ENCODE measurements at places on chromosomes 4 and X.

DNA sequence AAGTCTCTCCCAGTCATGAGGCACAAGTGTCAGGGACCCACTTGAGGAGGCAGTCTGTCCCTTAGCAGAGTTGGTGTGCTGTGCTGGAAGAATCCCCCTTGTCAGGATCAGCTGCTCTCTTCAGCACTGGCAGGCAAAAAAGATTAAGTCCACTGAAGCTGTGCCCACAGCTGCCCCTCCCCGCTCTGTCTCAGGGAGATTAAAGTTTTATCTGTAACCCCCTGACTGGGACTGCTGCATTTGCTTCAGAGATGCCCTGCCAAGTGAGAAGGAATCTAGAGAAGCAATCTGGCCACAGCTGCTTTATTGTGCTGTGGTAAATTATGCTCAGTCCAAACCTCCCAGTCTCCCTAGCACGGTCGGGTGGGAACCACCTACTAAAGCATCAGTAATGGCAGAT is 37.4 kb upstream of the HEPH start:
- DNase-seq, result no peak

DNA sequence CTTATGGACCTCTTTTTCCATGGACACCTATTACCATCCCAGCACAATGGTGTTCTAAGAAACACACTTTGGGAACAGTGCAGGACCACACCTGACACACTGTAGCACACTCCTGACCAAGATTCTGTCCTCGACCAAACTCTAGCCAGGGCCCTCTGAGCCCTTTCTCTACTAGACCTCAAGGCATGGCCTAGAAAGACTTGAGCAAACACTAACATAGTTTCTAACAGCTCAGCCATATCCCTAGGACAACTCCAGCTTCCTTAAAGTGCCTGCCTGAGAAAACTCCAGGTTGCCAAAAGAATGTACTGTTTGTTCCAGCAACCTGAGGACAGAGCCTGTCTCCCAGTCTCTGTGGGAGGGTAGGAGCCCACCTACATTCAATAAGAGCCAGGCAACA is 48.3 kb downstream of the QDPR start:
- DNase-seq, result no peak

- DNase-seq, result peak; percentile 16
These were observed 77.8 kb upstream of the SH3RF1 start for GRCh38 chr4:169348541-169348940.

GRCh38 chr4:71206763-71207162 is 132.1 kb upstream of the SLC4A4 start:
- DNase-seq, result no peak

- no peak for DNase-seq
These were observed 23.3 kb upstream of the NDP start for GRCh38 chrX:43996491-43996890.

- peak; percentile 74 for DNase-seq
These were observed 31.5 kb upstream of the IL21 start for GRCh38 chr4:122652379-122652778.

GRCh38 chr4:33930497-33930896 is 2313.8 kb downstream of the ARAP2 start:
- DNase-seq, result no peak

DNA sequence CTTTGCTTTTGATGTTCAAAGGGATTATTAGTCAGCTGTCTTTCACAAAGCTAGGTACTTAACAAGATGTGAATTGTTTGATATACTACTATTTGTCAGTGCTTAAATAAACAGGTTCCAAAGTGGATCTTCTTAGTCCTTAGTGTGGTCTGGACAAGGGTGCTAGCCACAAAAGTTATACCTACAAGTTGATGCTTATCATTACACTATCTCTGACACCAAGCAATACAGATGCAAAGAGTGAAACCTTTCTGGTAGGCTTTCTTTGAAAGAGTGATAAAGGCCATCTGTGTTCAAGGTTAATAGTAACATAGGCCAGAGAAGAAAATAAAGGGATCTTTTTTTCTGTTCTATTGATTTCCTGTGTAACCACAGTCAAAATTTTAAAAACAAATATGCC is 12.2 kb upstream of the RBPJ start:
- DNase-seq, result no peak

- DNase-seq, result no peak
These were observed 773 bp downstream of the SNCA start for GRCh38 chr4:89836031-89836745.

GRCh38 chrX:77924320-77924859 is 13.9 kb downstream of the ATP7A start:
- DNase-seq, result no peak

- no peak for DNase-seq
These were observed 242.9 kb upstream of the GK2 start for GRCh38 chr4:79650794-79651431.

GRCh38 chr4:32986236-32986635 is 2266.1 kb downstream of the PCDH7 start:
- no peak for DNase-seq

- DNase-seq, result no peak
These were observed 295.8 kb upstream of the SLC7A11 start for GRCh38 chr4:138537731-138538490.

GRCh38 chr4:38803833-38804653 is 548 bp downstream of the TLR1 start:
- DNase-seq, result no peak

DNA sequence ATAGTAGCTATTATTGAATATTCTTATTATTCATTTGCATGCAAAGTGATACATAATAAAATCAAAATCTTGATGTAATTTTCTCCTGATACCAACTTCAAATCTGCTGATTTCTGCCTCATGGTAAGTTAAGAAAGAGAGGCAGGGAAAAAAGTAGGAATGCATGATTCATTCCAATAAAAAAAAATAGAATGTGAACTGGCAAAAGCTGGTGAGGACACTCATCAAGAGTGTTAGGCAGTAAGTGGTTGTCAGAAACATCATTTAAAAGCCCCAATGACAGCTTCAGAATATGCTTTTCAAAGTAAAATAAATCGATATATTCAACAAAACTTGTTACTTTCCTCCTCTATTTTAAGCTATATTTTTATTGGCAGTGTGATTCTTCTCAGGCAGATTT is 979.1 kb downstream of the TECRL start:
- DNase-seq, result no peak

DNA sequence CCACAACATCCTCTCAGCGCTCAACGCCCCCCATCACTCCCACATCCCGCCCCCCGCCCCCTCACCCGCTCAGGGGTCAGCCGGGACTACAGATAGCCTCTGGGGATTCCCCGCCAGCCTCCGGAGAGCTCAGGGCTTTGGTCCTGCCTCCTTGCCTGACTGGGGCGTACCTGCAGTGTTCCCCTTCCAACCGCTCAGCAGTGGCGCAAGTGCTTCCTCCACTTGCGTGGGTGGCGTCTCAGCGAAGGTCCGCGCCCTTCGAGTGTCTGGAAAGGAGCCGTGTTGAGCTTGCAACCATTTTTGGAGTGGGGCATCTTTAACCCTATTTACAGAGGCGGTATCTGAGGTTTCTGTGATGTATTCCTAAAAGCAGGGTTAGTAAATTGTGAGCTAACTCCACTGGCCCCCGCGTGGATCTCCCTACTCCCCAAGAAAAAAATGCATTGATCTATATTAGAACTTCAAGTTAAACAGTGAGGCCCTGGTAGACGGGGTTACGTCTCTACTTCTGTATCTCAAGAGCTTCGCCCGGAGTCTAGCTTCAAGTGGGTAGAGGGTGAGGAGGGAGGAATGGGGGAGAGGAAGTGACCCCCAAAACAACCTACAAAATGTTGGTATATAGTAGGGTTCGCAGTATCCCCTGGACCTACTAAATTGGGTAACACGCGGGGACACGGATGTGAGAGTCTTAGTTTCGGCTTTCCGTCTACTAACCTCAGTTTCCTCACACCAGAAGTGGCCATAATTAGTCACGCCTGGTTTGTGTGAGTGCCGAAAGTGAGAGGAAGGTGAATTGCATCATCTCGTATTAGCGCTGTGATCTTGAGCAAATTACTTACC is 16.1 kb downstream of the NKX3-2 start:
- peak; percentile 39 for DNase-seq

- no peak for DNase-seq
These were observed 179.3 kb downstream of the IL15 start for GRCh38 chr4:141815646-141816045.

DNA sequence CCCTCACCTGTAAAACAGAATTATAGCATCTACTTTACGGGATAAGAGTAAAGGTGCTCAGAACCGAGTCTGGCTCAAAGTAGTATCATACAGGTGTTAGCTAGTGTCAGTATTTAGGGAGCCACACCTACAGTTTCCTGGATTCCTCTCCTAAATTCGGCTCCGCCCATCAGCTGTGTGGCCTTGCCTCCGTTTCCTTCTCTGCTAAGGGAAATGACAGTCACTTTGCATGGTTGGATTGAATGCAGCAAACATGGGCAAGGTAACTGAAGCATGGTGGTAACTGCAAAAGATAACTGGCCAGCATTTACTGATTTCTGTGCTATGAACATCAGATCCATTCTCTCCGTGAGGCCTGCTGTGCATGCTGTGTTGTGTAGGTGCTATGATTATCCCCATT is 2.8 kb downstream of the PPP1R3F start:
- DNase-seq, result no peak

DNA sequence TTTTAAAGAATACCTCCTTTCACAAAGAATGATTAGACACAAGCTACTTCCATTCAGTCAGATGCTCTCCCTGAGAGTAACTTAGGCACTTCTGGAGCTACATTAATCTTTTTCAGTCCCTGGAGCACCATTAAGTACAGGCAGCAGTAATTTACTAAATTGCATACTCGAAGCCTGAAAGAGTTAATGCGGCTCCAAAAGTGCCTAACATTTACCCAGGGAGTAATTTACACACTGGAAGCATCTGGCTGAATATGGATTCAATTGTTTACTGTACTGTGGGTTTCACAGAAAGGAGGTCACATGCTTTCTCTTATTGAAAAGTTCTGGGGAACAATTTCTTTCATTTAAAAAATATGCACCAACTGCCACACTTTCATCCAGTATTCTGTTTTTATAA is 260.8 kb upstream of the TENM3 start:
- DNase-seq, result no peak

DNA sequence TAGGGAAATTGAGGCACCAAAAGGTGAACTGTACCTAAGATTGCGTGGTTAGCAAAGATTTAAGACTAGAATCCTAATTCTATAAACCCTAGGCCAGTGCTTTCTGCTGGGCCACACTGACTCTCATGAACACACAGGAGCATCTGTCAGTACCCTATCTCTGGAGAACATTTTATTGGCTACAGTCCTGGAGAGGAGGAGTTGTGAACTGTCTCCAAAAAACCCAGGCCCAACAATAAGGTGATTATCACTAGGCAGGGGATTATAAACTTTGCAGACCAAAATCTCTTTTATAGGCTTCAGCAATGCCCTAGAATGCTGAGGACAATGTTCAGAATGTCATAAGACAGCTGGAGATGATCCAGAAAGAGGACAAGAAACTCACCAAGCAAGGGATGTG is 24.1 kb downstream of the OPHN1 start:
- DNase-seq, result no peak

DNA sequence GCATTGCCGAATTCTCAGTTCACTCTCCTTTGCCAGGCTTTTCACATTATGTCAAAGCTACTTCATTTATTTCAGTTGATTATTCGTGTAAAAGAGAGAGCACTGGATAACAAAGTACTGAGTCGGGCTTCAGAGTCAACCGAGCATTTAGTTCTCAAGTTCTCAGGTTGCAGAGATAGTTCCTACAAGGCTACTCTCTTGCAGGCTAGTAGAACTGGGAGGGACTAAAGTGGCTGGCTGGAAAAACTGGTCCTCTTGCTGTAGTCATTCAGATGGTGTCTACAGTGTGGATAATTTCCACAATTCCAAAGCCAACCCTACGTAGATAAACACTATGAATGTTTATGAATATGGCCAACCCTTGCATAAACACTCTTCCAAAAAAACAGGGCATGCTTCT is 4.6 kb upstream of the CCNG2 start:
- peak; percentile 43 for DNase-seq

DNA sequence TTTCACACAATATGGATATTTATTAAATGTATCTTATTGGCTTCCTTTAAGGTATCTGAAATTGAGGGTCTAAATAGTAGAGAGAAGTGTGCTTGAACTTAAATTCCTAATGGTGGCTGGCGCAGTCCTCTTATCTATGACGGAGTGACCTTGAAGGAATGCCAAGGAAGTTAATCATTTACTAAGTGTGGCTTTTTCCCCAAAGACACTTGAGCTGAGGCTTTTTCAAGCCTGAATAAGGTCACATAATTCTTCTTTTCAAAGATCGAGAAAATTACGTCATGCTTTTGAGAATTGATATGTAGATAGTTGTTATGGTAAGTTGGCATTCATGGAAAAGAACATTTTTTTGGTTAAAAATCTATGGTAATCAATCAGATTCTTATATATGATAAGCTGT is 11.7 kb upstream of the PRPS2 start:
- DNase-seq, result no peak
